Epithelial cell of proximal tubule (primary cell): ENCODE measurements at places on chromosomes 4 and X. TPM values are rescaled to one million over a fixed set of nuclear protein-coding genes. Genes with fewer than 3 reads are reported as not detected.

DNA sequence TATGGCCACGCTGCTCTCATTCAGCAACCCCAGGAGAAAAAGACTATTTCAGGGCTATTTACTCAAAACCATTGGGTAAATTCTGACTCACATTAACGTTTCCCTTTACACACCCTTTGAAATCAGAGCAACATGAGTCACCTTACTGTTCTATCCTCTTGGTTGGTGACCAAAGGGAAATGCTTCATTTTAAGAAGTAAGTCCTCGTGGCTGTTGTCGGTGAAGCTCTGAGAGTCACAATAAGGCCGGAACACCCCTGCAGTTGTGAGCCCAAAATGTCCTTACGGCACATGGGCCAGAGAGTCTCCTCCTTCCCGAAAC, 56.3 kb upstream of the SPRY1 start:
- DNase-seq: peak; percentile 41

DNA sequence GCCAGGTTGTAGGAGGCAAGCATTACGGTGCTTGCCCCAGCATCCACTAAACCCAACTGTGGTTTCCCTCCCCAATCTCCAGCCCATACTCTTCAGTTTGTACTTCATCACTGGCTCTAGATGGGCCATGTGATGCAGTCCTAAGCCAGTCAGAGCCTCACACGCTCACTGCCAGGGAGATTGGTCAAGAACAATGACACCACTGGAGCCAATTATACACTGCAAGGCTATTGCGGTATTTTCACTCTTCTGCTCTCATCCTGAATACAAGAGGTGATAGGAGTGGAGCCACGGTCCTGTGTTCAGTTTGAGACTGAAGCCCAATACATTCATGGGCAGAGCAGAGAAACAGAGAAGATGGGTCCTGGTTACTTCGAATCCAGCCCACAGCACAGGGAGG, 58.4 kb downstream of the SEPSECS start:
- DNase-seq: no peak

DNA sequence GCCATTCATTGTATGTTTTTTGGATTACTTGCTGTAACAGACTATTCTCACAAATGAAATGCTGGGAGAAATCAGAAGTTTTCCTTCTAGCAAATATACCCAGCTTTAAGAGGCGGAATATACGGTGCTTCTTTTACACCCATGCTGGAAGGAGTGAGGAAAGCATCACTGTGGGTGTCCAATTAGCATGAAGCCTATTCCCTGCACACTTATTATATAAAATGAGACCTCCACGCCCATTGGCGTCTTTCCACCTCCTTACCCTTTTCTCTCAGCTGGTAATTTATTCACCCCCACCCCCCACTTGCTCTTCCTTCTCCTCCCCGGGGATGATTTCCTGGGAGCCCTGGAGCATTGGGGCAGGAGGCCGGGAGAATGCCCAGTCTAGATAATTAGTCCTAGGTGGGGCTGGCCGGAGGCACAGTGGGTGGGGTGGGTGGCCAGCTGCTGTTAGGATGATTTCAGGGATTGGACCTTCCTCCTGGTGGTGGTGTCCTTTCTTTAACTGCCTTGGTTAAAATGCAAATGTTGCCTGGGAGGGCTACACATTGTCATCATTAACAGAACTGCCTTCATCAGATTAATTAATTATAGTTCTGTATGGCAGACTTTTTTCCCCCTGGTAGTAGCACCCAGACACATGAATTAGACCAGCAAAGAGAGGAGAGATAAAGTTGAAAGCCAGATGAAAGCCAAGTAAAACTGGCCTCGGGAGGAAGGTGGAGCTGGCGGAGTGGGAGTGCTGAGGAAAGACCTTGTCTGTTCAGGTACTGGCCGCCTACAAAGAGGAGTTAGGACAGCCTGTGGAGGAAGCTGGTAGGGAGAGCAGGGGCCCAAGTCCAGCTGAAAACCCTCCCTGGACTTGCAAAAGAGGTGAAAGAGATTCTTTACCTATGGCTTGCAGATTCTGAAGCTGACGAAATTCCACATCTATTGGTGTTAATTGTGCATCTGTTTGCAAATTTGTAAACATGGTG, 11.4 kb downstream of the SHROOM2 start:
- DNase-seq: no peak

DNA sequence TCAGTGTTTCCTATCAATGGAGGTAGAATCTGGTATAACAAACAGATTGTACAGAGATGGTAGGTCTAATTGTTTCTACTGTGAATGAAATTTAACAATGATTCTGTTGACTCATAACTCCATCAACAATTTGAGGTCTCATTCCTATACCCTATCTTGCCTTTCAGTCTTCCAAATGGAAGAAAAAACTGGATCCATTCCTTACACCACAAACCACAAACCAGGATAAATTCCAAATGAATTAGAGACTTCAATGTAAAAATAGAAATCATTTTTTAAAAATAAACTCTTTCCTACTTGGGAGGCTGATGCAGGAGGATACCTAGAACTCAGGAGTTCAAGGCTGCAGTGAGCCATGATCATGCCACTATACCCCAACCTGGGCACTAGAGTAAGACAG, 114.4 kb upstream of the WDR44 start:
- DNase-seq: no peak

GRCh38 chr4:75494563-75494962, 19.6 kb downstream of the RCHY1 start:
- no peak for DNase-seq

GRCh38 chrX:148785256-148785655, 284.8 kb downstream of the AFF2 start:
- DNase-seq: no peak

DNA sequence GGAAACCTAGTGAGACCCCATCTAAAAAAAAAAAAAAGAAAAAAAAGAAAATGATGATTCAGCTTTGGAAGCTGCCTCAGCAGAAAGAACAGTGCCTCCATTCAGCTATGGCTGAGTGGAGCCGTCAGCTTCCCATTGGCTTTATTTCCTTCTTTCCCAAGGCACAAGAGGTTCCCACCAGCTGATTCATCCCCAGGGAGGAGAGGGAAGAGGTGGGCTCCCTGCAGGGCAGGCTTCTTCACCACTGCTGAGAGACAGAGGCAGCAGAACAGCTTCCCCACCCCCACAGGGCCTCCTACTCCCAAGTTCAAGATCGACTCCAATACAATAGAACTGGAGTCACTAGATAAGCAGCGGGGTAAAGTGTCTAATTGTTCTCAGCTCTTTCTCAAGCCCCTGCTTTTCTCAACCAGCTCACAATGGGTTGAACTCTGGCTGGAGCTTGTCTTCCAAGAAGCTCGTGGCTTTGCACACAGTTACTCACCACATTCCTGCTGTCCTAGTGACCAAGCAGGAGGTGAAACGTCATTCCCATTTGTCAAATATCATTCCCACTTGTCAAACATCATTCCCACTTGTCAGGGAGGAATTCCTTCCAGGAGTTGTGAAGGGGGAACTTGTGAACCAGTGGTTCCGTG, 47.8 kb downstream of the FHDC1 start:
- peak; percentile 86 for DNase-seq

GRCh38 chrX:29797156-29797555, 418.2 kb upstream of the MAGEB2 start:
- DNase-seq: no peak

GRCh38 chrX:73448379-73448778, 1.5 kb downstream of the CDX4 start:
- DNase-seq: no peak

DNA sequence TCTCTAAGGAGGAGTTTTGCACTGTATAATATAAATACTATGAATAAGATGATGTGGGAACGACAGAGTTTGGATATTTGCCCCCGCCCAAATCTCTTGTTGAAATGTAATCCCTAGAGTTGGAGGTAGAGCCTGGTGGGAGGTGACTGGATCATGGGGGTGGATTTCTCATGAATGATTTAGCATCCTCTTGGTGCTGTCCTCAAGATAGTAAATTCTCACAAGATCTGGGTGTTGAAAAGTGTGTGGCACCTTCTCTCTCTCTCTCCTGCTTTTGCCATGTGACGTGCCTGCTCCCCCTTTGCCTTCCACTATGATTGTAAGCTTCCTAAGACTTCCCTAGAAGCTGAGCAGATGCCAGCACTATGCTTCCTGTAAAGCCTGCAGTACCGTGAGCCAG, 241.6 kb upstream of the ETNPPL start:
- no peak for DNase-seq

DNA sequence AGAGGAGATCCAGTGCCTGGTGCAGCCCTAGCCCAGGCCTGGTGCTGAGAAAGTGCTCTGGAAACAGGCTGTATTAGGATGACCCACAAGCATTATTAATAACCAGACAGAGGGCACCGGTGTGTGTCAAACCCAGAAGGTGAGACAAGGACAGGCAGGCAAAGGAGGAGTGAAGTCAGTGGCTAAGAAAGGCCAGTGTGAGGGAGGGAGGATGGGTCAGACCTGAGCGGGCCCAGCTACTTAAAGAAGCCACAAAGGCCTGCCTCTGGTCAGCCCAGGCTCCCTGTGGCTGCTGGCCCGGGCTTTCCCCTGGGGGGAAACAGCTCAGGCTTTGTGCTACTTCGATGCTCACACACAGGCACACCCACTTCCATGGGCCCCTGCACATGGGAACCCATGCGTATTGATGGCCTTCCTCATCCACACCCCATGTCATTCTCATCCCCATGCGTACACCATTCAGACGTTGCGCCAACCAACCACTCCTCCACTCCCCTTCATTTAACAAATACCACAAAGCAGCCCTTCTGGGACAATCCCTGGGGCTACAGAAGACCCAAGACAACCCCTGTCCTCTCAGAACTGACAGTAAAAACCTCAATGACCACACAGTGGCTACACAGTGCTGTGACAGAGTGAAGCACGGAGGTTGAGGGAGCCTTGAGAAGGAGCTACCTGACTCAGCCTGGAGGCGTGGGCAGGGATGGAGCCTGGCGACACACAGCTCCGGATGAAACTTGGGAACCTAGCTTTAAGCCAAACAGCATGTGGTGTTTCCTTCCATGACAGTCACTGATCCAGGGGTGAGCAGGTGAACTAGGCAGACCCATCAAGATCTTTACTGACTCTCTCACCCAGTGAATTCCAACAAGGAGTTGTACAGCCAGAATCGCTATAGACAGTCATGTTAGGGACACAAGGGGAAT, 24.9 kb upstream of the MTM1 start:
- no peak for DNase-seq

GRCh38 chr4:87281603-87282002, 41.1 kb downstream of the HSD17B13 start:
- DNase-seq: no peak

- DNase-seq: no peak
Measured at GRCh38 chr4:155855897-155856296, 10.2 kb downstream of the ASIC5 start.

- DNase-seq: no peak
Measured at GRCh38 chr4:41541687-41542094, 3.7 kb downstream of the LIMCH1 start.

- peak; percentile 18 for DNase-seq
Measured at GRCh38 chrX:55240788-55241340, 20.7 kb downstream of the PAGE5 start.

- DNase-seq: no peak
Measured at GRCh38 chr4:119480331-119480730, 148.3 kb downstream of the PDE5A start.

DNA sequence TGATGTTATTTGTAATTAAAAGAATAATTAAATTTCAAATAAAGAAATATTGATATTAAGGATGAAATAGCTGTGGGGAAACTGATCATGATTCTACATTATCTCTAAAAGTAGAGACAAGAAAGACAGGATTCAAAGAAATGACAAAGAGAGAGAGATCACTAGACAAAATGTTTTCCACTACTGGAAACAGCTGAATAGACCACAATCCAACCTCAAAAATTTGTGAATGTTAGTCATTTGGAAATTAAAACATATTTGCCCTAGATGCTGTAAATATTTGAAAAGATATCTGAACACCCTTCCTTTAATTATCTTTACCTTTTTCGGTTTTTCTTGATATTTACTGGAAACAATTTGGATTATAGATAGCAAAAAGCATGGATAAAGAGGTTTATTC, 414.9 kb downstream of the CENPC start:
- DNase-seq: no peak

DNA sequence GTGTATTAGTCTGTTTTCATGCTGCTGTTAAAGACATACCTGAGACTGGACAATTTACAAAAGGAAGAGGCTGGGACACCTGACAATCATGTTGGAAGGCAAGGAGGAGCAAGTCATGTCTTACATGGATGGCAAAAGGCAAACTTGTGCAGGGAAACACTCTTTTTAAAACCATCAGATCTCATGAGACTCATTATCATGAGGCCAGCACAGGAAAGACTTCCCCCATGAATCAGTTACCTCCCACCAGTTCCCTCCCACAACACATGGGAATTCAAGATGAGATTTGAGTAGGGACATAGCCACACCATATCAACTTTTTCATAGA, 11.2 kb downstream of the TENT5D start:
- DNase-seq: no peak

- DNase-seq: no peak
Measured at GRCh38 chrX:129953881-129954280, 28.6 kb upstream of the BCORL1 start.

GRCh38 chrX:136168929-136169735, 21.8 kb downstream of the FHL1 start:
- peak; percentile 79 for DNase-seq

GRCh38 chr4:139633661-139634060, 32.0 kb upstream of the MGST2 start:
- no peak for DNase-seq

DNA sequence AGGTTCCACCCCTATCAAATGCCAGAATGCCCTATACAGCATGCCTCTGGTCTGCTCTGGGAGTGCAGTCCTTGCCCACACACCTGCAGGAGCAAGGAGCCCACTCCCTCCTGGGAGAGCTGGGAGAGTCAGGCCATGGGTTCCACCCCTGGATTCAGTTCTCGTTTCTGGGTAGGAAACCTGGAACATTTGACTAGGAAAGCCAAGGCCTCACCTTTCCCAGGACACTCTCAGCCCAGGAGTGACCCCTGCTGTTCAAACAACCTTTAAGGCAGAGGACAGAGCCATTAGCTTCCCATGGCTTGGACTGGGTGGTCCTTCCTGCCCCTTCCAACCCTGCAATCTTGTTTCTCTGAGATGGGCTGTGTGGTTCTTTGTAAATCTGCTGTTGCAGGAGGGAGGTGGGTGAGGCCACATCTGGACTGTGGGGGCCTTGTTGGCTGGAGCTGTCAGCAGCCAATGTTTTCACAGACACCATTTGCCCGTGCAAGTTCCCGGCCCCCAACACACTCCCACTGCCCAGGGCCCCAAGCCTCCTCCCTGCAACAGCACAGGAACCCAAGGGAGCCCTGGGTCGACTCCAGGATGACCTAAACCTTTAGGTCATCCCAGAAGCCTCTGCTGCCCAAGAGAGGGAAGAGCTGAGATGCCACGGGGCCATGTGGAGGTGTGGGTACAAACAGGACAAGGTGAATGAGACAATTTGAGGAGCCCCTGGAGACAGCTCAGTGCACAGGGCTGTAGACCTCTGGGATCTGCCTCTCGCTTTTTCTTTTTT, 104.4 kb downstream of the PJA1 start:
- no peak for DNase-seq

GRCh38 chr4:40722576-40723161, 27.1 kb upstream of the NSUN7 start:
- no peak for DNase-seq

HDX gene
- 1.8 and 4.1 TPM in 2 replicates for total RNA-seq

PARM1 gene
- 0.87 and 1.3 TPM in 2 replicates for total RNA-seq

AFF2 gene
- under 0.01 and 0.06 TPM in 2 replicates for total RNA-seq

RASGEF1B gene
- 0.87 and 1.0 TPM in 2 replicates for total RNA-seq

EMCN gene
- total RNA-seq: not detected in 2 replicates

HELT gene
- not detected in 2 replicates for total RNA-seq

NPY2R gene
- not detected in 2 replicates for total RNA-seq

COX18 gene
- total RNA-seq: 19.6 and 26.4 TPM in 2 replicates

DAPP1 gene
- 6.7 and 18.3 TPM in 2 replicates for total RNA-seq

TCEAL6 gene
- total RNA-seq: not detected in 2 replicates

MAP7D3 gene
- total RNA-seq: 10.9 and 18.6 TPM in 2 replicates

ZFYVE28 gene
- 0.58 and 1.8 TPM in 2 replicates for total RNA-seq
